ENCODE measurements at places on chromosomes 13 and 19.

DNA sequence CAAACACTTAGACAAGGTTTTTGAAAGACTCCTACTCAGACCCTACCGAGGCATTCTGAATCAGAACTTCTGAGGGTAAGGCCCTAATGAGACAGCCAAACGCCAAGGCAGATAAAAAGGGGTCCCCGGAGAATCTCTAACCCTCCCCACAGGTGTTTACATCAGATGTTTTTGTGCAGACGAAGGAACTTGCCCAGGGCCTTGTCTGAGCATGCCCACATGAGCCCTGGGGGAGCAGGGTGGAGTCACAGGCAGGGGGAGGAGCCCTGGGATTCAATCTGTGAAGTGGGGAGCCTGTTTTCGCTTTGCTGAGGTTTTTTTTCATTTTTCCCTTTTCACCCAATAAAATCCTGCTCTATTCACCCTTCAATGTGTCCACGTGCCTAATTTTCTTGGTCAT is 61.6 kb upstream of the MED4 start:
- no peak for DNase-seq

GRCh38 chr13:50421473-50422130 is 406.4 kb downstream of the KCNRG start:
- DNase-seq, result no peak

- peak; percentile 69 for DNase-seq
Measured at GRCh38 chr13:25046985-25047511, 48.9 kb upstream of the PABPC3 start.

- no peak for DNase-seq
Measured at GRCh38 chr19:51319649-51320279, 8.3 kb downstream of the IGLON5 start.

GRCh38 chr13:113917096-113917495 is 53.2 kb upstream of the GAS6 start:
- DNase-seq, result no peak

DNA sequence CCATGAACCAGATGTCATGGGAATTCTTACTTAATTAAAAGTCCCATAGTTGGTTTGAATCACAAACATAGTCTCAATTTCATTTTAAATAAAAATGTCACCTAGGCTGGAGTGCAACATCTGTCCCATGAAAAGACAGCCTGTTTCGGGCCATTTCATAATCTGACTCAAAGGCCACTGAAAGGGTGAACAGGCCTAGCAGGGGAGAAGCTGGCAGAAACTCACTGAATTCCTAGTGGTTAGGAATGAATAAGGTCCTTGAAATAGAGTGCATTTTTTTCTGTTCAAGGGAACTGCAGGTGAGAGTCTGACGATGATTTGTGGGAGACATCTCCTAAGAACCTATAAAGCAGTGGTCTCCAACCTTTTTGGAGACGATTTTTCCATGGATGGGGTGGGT is 44.0 kb upstream of the PCCA start:
- no peak for DNase-seq
